Cardiac muscle cell (in vitro differentiated cells and primary cell): ENCODE measurements at places on chromosomes 6 and 20. TPM values are rescaled to one million over a fixed set of nuclear protein-coding genes. Genes with fewer than 3 reads are reported as not detected.

The SMPDL3A gene
- 1.4 and 4.5 TPM in 2 replicates for total RNA-seq

The WFDC2 gene
- 0.95 and 3.0 TPM in 2 replicates for total RNA-seq

The HLA-C gene
- total RNA-seq, result 122 and 132 TPM in 2 replicates

The GLP1R gene
- 0.11 and 0.12 TPM in 2 replicates for total RNA-seq

The KCNQ2 gene
- 13.7 and 18.0 TPM in 2 replicates for total RNA-seq

The PPP2R5D gene
- 58.2 and 70.0 TPM in 2 replicates for total RNA-seq

The BANF2 gene
- total RNA-seq, result not detected in 2 replicates

The WFDC5 gene
- not detected in 2 replicates for total RNA-seq

The OR12D3 gene
- total RNA-seq, result not detected in 2 replicates

The BTBD9 gene
- 10.1 and 10.9 TPM in 2 replicates for total RNA-seq
